ENCODE measurements at places on chromosomes 6 and 20. TPM values are rescaled to one million over a fixed set of nuclear protein-coding genes. Genes with fewer than 3 reads are reported as not detected.
A peak's percentile ranks its signal among the peaks of the same experiment; 100 is the strongest.

- no peak for DNase-seq
Measured at GRCh38 chr20:23368316-23369071, 6.5 kb downstream of the GZF1 start.

CLDN20 gene
- not detected for total RNA-seq

GRCh38 chr6:153493501-153493900, 362.4 kb upstream of the RGS17 start:
- DNase-seq = no peak

NKAPL gene
- 1.6 TPM for total RNA-seq

GRCh38 chr6:68372991-68373390, 262.1 kb upstream of the ADGRB3 start:
- no peak for DNase-seq

DNA sequence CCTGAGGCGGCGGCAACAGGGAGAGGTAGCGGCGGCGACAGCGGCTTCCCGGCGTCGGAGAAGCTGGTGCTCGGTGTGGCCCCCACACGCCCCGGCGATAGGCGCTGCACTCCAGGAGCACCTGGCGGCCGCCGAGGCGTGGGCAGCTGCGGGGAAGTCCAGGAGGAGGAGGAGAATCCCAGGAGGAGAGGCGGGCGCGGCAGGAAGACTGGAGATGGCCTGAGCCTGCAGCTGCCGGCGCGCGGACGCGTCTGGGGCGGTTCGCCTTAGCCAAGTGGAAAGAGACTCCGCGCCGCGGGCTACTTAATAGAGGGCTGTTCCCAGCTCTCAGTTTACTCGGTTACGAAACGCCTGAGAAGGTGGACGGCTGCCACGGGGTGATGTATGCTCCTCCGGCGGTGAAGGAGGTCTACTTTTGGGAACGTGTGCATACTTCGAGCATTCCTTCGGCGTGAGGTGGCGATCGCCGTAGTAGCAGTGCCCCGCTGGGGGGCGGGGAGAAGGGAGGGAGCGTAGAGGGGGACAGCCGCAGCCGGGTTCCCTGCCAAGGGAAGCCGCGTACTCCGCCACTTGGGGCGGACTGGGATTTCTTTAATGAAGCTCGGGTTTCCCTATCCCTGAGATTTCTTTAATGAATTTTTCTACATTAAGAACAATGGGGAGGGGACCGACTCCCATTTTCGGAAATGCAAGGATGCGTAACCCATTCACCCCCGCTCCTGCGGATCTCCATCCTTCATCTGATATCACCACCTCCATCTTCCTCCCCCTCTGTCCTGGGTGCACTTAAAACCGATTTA, at the start of gene COL12A1:
TSS of gene COL12A1 (minus strand) at position 278 of the 800 bp plus-strand sequence. CDS start 3,261 bp downstream, outside the sequence.
- peak; percentile 99 for DNase-seq

DNA sequence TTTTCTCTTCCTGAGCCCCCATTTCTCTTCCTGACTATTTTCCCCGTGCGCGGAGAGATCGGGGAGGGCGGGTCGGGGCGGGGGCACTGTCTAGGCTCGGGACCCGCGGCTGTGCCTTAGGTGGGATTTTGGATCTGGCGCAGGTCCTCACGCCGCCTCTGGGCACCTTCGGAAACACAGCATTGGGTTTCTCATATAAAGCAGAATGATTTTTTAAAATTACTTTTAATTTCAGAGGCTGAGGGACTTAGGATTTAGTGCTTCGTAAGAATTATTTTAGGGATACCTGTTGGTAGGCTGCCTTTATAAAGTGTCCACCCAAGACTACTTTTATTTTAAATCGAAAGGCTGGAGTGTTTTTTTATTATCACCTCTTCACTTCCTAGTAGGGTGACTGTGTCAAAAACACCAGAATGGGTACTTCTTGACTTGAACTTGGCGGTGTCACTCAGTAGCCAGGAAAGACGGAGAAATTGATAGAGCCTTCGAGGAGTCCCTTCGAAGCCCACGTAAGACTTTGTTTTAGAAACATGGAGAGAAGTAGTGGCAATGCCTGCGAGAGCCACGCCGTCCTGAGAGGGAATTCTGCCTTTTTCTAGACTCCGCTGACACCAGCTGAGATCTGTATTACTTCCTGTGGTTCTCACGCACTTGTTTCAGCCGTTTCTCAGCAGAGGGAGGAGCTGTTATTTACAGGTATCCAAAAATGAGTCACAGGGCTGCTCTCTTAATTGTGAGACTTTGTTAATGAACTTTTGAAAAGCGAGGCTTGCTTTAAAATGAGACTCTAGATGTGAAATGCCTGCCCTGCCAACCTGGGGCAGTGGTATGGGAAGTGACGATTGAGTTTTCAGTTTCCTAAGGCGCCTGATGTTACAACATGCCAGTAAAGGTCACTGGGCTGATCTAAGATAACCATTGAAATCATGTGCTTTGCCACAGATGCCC, 667 bp downstream of the STX11 start:
- no peak for DNase-seq

SCRT2 gene
- total RNA-seq = not detected

- DNase-seq = no peak
Measured at GRCh38 chr20:48731536-48731935, 96.3 kb downstream of the PREX1 start.

DNA sequence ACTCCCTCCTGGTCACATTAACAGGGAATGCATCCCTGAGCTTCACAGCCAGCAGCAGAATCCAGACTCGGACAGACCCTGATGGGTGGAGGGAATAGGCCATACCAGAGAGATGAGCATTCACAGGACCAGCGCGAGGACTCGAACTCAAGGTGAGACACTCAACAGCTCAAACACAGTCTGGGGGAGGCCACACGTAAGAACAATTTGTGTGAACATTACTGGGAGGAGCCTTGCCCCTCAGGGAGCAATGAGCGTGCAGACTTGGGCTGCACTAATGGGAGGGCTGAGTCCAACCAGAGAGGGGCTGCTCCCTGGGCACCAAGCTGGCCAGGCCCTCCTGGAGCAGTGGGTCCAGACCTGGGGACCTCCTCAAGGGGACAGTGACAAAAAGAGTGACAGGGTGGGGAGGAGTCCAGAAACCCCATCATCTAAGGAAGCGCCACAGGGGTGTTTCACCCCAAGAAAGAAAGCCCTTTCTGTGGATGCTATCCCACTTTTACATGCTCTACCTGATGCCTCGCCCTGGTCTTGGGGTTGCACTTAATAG, 118.4 kb downstream of the MRPL14 start:
- peak; percentile 26 for DNase-seq

DNA sequence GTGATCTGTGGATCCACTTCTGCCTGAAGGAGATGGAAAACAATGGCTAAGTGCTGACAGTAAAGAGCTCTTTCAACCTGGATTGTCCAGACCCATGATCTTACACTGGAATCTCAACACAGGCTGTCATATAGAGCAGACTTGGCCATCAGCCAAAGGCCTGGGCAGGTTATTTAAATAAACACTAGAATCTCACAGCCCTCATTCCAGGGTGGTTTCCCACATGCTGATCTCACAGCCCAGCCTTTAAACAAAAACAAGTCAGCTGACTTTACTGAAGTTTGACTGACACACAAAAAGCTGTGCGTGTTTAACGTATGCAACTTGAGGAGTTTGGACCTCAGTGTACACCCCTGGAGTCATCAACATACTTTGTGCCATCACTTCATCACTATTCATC, 28.4 kb downstream of the SYNDIG1 start:
- no peak for DNase-seq

THBD gene
- 79.8 TPM for total RNA-seq

DNA sequence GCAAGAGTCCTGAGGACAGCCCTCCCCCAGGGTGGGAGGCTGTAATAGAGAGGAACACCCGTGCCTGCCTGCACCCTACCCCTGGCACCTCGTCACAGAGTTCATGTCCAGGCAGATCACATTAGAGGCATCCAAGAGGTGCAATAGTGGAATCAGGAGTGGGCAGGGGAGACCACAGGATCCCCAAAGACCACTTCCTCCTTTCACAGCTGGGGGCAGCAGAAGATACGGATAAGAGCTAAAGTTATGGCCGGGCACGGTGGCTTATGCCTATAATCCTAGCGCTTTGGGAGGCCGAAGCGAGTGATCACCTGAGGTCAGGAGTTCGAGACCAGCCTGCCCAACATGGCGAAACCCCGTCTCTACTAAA, 1.5 kb upstream of the CAPN11 start:
- no peak for DNase-seq

- DNase-seq = no peak
Measured at GRCh38 chr6:7004581-7005297, 103.0 kb upstream of the RREB1 start.

DNA sequence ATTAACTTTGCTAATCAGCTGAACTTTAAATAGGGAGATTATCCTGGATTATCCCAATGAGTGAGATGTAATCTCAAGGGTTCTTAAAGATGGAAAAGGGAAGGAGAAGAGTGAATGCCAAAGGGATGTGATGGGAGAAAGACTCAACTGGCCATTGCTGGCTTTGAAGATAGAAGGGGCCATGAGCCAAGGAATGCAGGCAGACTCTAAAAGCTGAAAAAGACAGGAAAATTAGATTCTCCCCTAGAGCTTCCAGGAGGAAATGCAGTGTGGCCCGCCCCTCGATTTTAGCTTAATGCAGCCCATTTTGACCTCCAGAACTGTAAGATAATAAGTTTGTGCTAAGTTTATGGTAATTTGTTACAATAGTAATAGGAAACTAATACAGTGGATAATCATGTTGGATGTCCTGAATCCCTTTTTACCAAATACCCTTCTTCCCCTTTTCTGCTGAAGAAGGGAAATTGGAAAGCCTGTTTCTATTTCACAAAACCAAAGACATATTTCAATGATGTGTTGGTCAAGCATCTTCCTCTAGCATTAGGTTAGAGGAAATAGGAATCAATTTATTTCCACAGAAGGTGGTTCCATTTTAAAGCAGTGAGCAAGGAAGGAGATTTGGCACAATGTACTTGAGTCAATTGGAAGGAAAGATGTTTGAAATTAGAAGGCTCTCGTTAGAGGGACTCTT, 3.3 kb upstream of the HDDC2 start:
- no peak for DNase-seq

GRCh38 chr6:104473021-104473429, 386.7 kb downstream of the HACE1 start:
- DNase-seq = no peak

TMC2 gene
- total RNA-seq = not detected

- no peak for DNase-seq
Measured at GRCh38 chr6:15285682-15286294, 39.9 kb downstream of the JARID2 start.

DNA sequence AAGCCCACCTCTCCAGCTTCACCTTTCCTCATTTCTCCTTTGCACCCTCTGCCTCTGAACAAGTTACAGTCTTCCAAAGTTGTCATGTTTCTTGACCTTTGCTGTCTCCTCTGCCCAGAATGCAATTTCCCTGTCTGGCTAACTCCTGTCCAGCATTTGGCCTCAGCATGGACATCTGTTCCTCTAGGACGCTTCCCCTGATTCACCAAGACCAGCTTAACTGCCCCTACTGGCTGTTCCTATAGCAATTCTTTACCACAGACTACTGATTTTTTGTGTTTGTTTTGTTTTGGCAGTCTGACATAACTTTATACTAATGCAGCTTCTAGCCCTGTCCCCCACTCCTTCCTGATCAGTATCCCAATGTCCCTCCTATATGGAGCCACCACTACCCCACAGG, 13.4 kb downstream of the GNL1 start:
- DNase-seq = no peak

GRCh38 chr6:21461844-21462518, 131.6 kb upstream of the SOX4 start:
- DNase-seq = no peak

DNA sequence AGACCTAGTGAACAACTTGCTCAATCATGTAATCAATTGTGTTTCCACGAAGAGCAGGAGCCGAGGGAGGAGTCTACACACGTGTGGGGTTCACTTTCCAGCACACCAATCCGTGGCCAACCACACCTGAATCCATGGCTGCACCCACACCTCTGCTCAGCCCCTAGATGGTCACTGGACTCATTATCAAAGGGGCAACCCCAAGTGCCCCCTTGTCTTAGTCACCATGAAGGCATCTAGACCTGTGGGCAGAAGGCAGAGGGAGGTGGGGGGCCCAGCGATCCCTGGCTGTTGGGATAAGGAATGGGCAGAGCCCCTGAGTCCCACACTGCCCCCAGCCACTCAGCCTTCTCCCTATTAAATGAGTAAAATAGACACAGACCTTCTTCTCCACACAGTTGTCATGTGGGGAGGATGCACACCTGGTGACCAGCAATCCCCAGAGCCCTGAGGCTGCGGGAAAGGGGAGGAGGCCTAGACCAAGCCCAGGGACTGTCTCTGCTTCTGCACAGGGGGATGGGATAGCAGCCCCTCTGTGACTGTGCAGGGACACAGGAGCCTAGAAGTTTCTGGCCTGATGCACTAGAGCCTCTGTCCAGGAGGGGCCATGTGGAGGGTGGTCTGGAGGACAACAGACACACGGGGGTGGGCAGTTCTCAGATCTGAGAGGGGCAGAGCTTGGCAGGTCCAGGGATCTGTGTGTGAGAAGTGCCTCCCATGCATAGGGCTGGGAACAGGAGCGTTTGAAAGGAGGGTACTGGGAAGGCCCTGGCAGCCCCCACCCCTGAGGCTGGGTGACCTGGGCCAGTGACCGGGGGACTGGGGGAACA, 1.9 kb upstream of the RAET1L start:
- peak; percentile 58 for DNase-seq

SMIM28 gene
- not detected for total RNA-seq

DNA sequence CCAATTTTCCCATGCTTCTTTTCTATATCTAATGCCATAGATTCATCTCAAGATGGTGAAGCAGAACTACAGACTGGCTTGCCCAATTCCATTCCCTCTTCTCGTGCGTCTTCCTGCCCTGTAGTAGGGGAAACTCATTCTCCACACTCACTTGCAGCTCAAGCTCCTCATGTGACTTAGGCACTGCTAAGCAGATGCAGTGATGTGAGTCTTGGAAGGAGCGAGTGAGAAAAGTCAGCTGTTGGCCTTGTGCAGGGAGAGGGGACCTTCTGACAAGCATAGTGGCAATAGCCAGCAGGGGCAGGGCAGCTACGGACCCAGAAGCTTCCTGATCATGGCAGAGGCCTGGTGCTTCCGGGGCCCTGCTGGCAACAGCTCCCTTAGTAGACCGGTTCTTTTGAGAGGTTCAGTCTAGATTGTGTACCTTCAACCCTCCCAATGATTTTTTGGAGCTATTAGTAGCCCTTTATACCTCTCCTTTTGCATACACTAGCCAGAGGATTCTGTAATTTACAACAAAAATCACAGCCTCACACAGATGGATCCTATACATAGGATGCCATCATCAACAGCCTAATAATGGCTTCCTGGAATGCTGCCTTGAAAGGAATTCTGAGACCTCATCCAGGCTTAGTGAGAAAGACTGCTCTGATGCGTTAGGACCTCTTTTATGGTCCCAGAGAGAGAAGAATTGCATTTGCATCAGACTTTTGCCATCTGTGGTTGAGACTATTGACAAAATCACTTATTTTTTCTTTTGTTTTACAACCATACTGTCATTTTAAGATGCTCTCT, 121.5 kb upstream of the RIPOR2 start:
- DNase-seq = no peak

- DNase-seq = peak; percentile 94
Measured at GRCh38 chr6:41723530-41724227, 11.7 kb downstream of the TFEB start.

- peak; percentile 74 for DNase-seq
Measured at GRCh38 chr20:62832212-62832922, 15.5 kb downstream of the COL9A3 start.

- DNase-seq = no peak
Measured at GRCh38 chr6:52416629-52417151, 3.5 kb upstream of the EFHC1 start.
